ENCODE measurements at places on chromosomes 11 and 22. TPM values are rescaled to one million over a fixed set of nuclear protein-coding genes. Genes with fewer than 3 reads are reported as not detected.
A peak's percentile ranks its signal among the peaks of the same experiment; 100 is the strongest.

The TNNT3 gene
- 8.2 TPM for total RNA-seq

DNA sequence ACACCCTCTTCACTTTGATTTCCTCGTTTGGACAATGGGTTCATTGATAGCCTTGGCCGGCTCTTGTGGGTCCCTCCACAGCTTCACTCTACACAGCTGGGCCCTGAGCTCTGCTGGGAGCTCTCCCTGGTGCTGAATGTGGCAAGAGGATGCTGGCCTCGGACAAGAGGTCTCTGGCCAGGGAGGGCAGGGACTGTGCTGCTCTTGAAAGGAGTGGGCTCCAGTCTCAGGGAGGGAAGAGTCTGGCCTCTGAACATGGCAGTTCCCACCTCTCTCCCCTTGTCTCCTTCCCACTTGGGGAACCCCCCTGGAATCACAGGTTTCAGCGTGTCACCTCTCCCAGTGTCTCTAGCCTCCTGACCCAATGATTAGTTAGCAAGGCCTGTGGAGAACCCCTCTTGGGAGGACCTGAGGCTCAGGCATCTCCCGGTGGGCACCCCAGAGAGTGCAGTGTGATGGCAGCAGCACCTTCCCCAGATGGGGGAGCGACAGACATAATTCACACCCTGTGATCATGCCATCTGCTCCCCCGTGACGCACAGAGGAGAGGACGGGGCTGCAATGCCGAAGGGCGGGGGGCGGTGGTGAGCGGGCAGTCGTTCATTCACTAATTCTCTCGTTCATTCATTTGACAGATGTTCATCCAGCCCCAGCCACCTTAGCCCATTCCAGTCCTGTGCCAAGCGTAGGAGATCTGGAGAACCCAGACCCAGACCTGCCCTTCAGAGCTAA lies 2.8 kb upstream of the CABP7 start:
- H3K4me3 ChIP-seq, result no peak overlapping the region
- no peak overlapping the region for H3K27ac ChIP-seq
- no peaks in the 10 kb centered on the region for H3K4me1 ChIP-seq

The HOATZ gene
- not detected for total RNA-seq

DNA sequence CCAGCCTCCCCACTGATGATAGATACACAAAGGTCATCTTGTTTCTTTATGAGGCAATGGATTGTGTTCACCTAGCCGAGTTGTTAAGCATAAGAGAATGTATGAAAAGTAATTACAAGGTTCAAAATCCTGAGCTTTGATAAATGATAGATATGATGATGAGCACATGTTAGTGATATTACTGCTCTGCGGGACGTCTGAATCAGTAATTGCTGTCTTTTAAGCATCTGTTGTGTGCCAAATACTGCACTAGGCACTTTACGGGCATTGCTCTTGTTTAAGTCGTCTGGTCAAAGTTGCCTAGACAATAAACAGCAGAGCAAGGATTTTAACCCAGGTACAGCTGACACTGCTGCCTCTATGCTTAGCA lies 559 bp upstream of the RNF141 start:
- H3K36me3 ChIP-seq, result no peaks in the 10 kb centered on the region
- H3K27ac ChIP-seq, result peak overlapping the region; percentile 95
- peak overlapping the region; percentile 90 for H3K4me3 ChIP-seq
- no peak for DNase-seq

The SPDYC gene
- not detected for total RNA-seq

DNA sequence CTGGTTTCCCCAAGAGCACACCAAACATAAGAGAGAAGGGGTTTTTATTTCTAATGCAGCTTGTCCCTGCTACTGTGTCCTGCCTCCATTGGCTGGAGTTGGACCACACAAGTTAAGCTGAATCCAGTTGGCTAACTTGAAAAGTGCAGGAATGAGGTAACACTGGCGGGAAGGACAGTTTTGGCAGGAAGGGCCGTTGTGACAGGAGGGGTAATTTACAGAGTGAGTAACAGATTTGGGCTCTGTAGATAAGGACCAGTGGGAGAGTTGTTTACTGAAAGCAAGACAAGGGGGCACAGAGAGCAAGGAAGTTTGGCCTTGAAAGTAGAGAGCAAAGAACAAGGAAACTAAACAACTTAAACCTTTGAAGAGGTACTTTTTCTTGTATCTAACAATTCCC lies 1623.3 kb upstream of the RAG2 start:
- H3K4me3 ChIP-seq, result no peak overlapping the region
- H3K36me3 ChIP-seq, result no peaks in the 10 kb centered on the region
- H3K4me1 ChIP-seq, result no peaks in the 10 kb centered on the region
- no peak for DNase-seq
- H3K27me3 ChIP-seq, result no peaks in the 10 kb centered on the region

DNA sequence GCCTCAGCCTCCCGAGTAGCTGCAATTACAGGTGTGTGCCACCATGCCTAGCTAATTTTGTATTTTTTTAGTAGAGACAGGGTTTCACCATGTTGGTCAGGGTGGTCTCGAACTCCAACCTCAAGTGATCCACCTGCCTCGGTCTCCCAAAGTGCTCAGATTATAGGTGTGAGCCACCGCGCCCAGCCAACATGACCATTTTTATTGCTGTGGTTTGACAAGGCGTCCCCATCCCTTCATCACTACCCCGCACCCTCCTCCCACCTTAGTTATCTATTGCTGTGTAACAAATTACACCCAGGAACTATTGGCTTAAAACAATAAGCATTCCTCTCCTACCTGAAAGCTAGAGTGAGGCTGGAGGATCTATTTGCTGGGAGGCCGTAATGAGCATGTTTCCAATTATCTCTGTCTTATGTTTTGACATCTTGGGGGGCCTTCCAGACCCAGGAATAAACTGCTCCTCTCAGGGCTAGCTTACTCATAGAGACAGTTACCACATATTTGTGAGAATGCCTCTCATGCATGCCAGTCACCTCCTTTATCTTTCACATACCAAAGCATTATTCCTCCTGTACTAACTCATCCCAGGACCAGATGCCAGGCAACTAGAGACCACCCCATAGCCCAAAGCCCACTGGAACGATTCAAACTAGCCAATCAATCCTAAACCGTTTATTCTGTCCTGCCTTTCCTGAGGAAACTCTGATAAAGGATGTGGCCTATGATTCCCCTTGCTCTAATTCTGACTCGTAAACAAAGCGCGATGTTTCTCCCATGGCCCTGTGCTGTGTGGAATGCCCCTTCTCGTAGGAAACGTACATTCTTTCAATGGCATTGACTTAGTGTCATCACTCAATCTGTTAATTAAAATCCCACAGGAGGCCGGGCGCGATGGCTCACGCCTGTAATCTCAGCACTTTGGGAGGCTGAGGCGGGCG lies 19.4 kb downstream of the SNU13 start:
- H3K4me1 ChIP-seq, result no peaks in the 10 kb centered on the region
- H3K4me3 ChIP-seq, result no peak overlapping the region
- no peak for DNase-seq
- no peaks in the 10 kb centered on the region for H3K27me3 ChIP-seq
- no peak overlapping the region for H3K27ac ChIP-seq
- H3K36me3 ChIP-seq, result no peaks in the 10 kb centered on the region

The RAB38 gene
- 1.6 TPM for total RNA-seq

The FGF3 gene
- not detected for total RNA-seq

DNA sequence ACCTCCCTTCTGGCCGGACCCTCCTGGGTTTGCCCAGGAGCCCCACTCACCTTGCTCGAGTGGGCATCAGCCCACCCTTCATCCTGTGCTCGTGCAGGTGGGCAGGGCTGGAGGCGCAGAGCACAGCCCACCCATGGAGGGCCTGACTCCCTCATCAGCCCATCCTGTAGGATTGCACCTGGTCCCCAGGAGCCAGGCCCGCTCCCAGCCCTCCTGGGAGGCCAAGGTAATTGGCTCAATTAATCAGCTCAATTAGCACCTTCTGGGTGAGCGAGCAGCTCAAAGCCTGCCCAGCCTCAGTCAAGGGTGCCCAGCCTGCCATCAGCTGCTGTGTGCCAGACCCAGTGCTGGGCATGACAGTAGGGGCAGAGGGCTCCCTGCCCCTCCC lies 58.1 kb upstream of the NECTIN1 start:
- no peaks in the 10 kb centered on the region for H3K27me3 ChIP-seq
- H3K4me3 ChIP-seq, result no peak overlapping the region
- no peak overlapping the region for H3K27ac ChIP-seq
- H3K36me3 ChIP-seq, result no peaks in the 10 kb centered on the region
- no peak for DNase-seq

The CCDC89 gene
- total RNA-seq, result 2.6 TPM

The TUB gene
- total RNA-seq, result 17.7 TPM

The TRPM5 gene
- not detected for total RNA-seq

- H3K36me3 ChIP-seq, result no peaks in the 10 kb centered on the region
- H3K27me3 ChIP-seq, result no peaks in the 10 kb centered on the region
- H3K27ac ChIP-seq, result no peak overlapping the region
- H3K4me1 ChIP-seq, result no peaks in the 10 kb centered on the region
These were observed 857.0 kb downstream of the KCNA4 start for GRCh38 chr11:29159552-29160465.

- DNase-seq, result no peak
- H3K36me3 ChIP-seq, result no peaks in the 10 kb centered on the region
- no peaks in the 10 kb centered on the region for H3K27me3 ChIP-seq
- peak overlapping the region; percentile 88 for H3K27ac ChIP-seq
- H3K4me3 ChIP-seq, result no peak overlapping the region
- H3K4me1 ChIP-seq, result peaks cover 13% of the 10 kb centered on the region
These were observed 41.1 kb downstream of the LIF start for GRCh38 chr22:30205281-30206115.

- no peaks in the 10 kb centered on the region for H3K27me3 ChIP-seq
- no peak overlapping the region for H3K27ac ChIP-seq
These were observed 16.1 kb upstream of the RPS3 start for GRCh38 chr11:75383246-75383645.

GRCh38 chr11:117226388-117227385 lies 5.2 kb downstream of the PCSK7 start:
- H3K36me3 ChIP-seq, result no peaks in the 10 kb centered on the region
- H3K4me3 ChIP-seq, result no peak overlapping the region
- DNase-seq, result no peak
- no peak overlapping the region for H3K27ac ChIP-seq
- H3K27me3 ChIP-seq, result no peaks in the 10 kb centered on the region

The KRTAP5-7 gene
- 0.16 TPM for total RNA-seq

DNA sequence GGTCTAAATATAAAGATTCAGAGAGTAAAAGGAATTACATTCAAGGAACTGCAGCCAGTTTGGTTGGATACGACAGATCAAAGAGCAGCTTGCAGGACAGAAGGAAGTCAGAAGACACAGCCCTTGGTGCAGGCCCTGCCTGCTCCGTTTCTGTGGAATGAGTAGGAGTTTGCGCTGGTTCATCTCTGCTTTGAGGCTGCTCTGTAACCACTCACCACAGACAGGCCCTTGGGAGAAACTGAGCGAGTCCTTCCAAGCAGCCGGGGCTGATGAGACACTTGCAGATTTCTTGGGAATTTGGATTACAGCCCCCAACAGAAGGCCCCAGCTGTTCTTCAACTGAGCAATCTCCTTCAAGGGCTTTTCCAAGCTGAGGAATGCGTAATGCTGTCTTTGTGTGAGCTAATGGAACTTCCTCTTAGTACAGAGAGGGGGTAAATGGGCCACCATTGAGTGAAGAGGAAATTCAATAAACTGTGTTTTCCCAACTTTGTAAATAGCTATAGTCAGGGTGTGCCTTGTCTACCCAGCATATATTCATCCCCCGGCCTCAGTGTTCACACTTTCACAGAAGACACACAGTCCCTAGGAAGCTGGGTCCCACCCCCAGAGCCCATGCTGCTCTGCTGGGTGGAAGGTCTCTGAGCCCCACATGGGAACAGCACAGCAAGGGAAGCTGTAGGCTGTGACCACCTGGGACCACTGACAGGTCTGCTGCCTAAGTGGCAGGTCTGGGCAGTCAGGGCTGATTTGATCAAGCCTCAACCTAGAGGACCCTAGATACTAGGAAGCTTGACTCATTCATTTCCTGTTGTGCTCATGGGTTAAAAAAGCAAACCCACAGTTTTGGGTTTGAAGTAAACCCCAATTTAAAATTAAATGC lies 16.6 kb downstream of the IL10RA start:
- no peaks in the 10 kb centered on the region for H3K36me3 ChIP-seq
- no peaks in the 10 kb centered on the region for H3K4me1 ChIP-seq
- no peak for DNase-seq
- H3K27me3 ChIP-seq, result no peaks in the 10 kb centered on the region

GRCh38 chr11:133776671-133777367 lies 68.5 kb downstream of the SPATA19 start:
- H3K27ac ChIP-seq, result no peak overlapping the region
- no peak overlapping the region for H3K4me3 ChIP-seq
- no peaks in the 10 kb centered on the region for H3K27me3 ChIP-seq

- no peak overlapping the region for H3K4me3 ChIP-seq
- H3K4me1 ChIP-seq, result no peaks in the 10 kb centered on the region
- no peaks in the 10 kb centered on the region for H3K27me3 ChIP-seq
- peak overlapping the region; percentile 75 for H3K27ac ChIP-seq
- peak; percentile 60 for DNase-seq
These were observed 13.2 kb downstream of the NAA40 start for GRCh38 chr11:63951779-63952536.

GRCh38 chr11:116276051-116277044 lies 496.4 kb downstream of the BUD13 start:
- H3K4me1 ChIP-seq, result no peaks in the 10 kb centered on the region
- H3K36me3 ChIP-seq, result no peaks in the 10 kb centered on the region
- H3K27ac ChIP-seq, result no peak overlapping the region
- peaks cover 5% of the 10 kb centered on the region for H3K27me3 ChIP-seq
- no peak overlapping the region for H3K4me3 ChIP-seq

The ROBO4 gene
- 30.5 TPM for total RNA-seq

- H3K36me3 ChIP-seq, result no peaks in the 10 kb centered on the region
- H3K27ac ChIP-seq, result peak overlapping the region; percentile 80
- no peak for DNase-seq
- H3K4me3 ChIP-seq, result no peak overlapping the region
- no peaks in the 10 kb centered on the region for H3K27me3 ChIP-seq
- H3K4me1 ChIP-seq, result peaks cover 8% of the 10 kb centered on the region
These were observed 56.8 kb downstream of the SLC1A2 start for GRCh38 chr11:35362521-35362980.

The OR10D3 gene
- total RNA-seq, result not detected

DNA sequence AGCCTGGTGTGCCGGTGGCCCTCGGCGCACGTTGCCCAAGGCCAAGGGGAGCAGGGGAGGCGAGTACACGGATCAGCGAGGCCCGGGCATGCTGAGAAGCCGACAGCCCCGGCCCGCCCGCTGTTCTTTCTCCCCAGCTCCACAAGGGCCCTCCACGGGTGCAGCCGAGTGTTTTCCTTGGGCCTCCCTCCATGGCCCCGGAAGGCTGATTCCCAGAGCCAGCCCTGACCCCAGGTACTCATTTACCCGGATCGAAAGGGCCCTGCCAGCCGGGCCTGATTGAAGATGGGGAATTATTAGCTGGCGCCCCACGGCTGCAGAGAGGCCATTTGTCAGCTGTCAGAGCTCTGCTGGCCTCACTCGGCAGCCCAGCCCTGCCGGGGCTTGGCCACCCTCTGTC lies 53.1 kb downstream of the WNT7B start:
- H3K36me3 ChIP-seq, result no peaks in the 10 kb centered on the region
- no peaks in the 10 kb centered on the region for H3K4me1 ChIP-seq
- DNase-seq, result no peak
- no peak overlapping the region for H3K4me3 ChIP-seq
- H3K27me3 ChIP-seq, result no peaks in the 10 kb centered on the region
- H3K27ac ChIP-seq, result no peak overlapping the region
